ENCODE measurements at places on chromosomes 3 and 15.
A peak's percentile ranks its signal among the peaks of the same experiment; 100 is the strongest.

- no peak for DNase-seq
These were observed 332.4 kb upstream of the TLE3 start for GRCh38 chr15:70430069-70430468.

GRCh38 chr15:34337557-34338306, at the start of gene SLC12A6:
TSS of gene SLC12A6 (minus strand) at chr15:34337781. CDS start at chr15:34336680, 1,101 bp downstream.
- peak; percentile 96 for DNase-seq

DNA sequence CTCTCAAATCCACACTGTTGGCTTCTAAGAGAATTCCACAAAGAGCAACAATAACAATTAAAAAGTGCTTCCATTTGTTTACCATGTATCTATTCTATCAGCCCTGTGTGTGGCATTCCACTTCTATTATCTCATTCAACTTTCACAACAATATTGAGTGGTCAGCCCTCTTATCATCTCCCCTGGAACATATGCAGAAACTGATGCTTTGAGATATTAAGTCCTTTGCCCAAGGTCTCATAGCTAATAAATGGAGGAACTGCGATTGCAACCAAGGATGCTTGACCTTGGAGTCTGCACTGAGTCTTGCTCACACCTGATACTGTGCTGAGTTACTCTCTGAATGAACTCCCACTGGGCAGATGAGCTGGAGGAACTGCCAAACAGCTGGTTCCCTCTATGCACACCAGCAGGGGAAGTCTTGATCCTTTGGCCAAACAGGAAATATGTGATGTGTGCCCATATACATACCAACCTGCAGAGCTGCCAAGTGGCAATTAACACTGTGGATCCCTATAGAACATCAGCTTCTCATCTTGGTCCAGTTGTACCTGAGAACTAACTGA, 144.7 kb upstream of the WNT5A start:
- no peak for DNase-seq

- no peak for DNase-seq
These were observed 79.8 kb downstream of the PLCH1 start for GRCh38 chr3:155664925-155665695.

Measured in chondrocyte (in vitro differentiated cells).